Activated T-helper 1 cell treated with anti-CD3 and anti-CD28 coated beads, Interleukin-12 subunit alpha, Interleukin-12 subunit beta, Interleukin-2, Interleukin-4 antibody, amounts not matched to agents 30 ng/mL and 10 ng/mL and 1 ng/mL, durations not matched to agents 14 hours and 24 hours and 36 hours (primary cell): ENCODE measurements at places on chromosomes 11 and 22. TPM values are rescaled to one million over a fixed set of nuclear protein-coding genes. Genes with fewer than 3 reads are reported as not detected.

The API5 gene
- total RNA-seq: 165 and 167 TPM in 2 replicates

The HBG2 gene
- not detected in 2 replicates for total RNA-seq

The JAML gene
- total RNA-seq: 264 and 271 TPM in 2 replicates

The INS gene
- total RNA-seq: not detected in 2 replicates

The LRRC10B gene
- not detected in 2 replicates for total RNA-seq

The CTSC gene
- 99.4 and 99.6 TPM in 2 replicates for total RNA-seq

The GTPBP1 gene
- total RNA-seq: 102 and 111 TPM in 2 replicates
